ENCODE measurements at places on chromosomes 12 and 14.

DNA sequence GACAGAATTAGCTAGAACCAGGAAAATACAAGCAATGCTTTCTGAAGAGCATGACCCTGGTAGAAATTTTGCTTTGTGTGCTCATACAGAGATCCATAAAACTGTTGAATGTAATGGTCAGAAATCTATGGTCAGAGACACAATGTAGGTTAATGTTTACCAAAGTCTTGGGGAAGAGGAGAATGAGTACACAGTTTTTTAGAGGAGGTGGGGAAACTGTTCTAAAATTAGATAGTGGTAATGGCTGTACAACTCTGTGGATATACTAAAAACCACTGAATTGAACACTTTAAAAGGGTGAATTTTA lies 109.5 kb upstream of the ARHGAP5 start:
- no peak for DNase-seq

GRCh38 chr12:55058082-55058481 lies 38.3 kb downstream of the NEUROD4 start:
- no peak for DNase-seq

DNA sequence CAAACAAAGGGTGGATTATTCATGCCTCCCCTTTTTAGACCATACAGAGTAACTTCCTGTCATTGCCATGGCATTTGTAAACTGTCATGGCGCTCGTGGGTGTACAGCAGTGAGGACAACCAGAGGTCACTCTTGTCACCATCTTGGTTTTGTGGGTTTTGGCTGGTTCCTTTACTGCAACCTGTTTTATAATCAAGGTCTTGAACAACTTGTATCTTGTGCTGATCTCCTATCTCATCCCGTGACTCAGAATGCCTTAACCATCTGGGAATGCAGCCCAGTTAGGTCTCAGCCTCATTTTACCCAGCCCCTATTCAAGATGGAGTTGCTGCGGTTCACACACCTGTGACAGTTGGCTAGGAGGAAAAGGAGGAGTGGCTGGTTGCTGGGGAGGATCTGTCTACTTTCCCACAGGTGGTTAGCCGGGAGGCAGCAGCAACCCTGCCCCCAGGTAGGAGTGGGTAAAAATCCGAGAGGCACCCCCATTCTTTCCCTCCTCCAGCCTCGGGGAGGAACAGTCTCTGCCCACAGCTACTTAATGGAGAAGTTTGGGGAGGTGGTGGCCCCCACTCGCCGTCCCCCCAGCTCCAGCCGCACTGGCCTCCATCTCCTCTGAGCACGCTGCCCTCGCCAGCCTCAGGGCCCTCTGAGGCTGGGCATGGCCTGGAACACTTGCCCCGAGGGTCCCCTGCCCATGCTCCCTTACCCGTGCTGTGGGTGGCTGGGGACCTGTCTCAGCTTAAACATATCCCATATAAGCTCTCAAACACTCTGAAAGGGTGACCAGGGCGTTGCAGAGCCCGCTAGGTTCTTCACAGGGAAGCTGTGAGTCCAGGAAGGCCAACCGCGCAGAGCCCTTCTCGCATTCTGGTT lies 41.7 kb downstream of the SMIM41 start:
- DNase-seq = no peak

- DNase-seq = no peak
Measured at GRCh38 chr12:30706476-30706875, 10.8 kb upstream of the IPO8 start.

- DNase-seq = no peak
Measured at GRCh38 chr12:104888481-104888880, 69.6 kb downstream of the SLC41A2 start.

- peak; percentile 9 for DNase-seq
Measured at GRCh38 chr12:53325511-53326061, 4.2 kb upstream of the AAAS start.

- peak; percentile 30 for DNase-seq
Measured at GRCh38 chr14:53963320-53964227, 6.9 kb upstream of the BMP4 start.

DNA sequence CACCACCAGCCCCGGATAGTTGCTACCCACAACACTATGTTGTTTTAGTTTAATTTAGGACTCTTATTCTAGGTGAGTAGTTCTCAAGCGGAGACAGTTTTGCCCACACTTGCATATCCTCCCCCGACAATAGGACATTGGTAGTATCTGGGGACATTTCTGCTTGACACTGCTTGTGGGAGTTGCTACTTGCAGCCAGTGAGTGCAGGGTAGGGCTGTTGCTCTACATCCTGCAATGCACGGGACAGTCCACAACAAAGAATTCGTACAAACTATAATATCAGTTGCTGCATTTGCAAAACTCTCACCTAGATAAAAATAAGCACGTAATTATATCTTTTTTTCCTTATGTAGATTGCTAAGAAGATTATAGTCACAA lies 111.8 kb upstream of the DNM1L start:
- no peak for DNase-seq

DNA sequence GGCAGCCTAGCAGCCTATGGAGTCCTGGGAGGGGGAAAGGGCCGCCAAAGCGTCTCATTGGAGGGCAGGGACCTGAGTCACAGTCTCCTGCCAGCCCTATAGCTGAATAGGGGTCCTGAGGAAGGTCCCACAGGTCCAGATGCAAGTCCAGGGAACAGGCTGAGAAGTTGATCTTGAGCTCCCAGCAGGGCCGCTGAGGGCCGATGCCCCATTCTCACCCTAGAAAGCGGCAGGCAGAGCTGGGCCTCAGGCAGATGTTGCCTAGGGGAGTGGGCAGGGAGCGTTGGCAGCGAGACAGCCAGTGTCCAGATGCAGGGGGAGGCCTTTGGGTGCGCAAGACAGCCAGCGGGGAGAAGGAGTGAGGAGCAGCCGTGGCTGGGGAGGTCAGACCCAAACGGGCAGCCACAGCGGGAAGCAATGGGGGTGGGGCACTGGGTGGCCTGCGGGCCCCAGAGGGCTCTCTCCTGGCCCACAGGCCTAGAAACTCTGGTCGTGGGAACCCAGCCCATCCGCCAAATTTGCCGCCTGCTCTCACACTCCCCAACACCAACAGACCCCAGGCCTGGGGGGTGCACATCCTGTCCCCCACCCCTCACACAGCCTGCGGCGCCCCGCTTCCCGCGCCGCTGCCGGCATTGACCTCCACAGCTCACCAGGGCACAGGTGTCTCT lies 1.1 kb downstream of the HDAC7 start:
- DNase-seq = peak; percentile 55

Measured in fibroblast of skin of back (primary cell).